ENCODE measurements at places on chromosomes 3 and 15.
A peak's percentile ranks its signal among the peaks of the same experiment; 100 is the strongest.

GRCh38 chr3:2992534-2992933 is 117.6 kb downstream of the IL5RA start:
- DNase-seq = no peak

GRCh38 chr3:111517801-111518200 is 24.2 kb upstream of the CD96 start:
- DNase-seq = no peak

GRCh38 chr3:188472336-188472735 is 318.4 kb downstream of the LPP start:
- DNase-seq = no peak

- no peak for DNase-seq
Measured at GRCh38 chr3:42725454-42725853, 22.9 kb upstream of the HHATL start.

DNA sequence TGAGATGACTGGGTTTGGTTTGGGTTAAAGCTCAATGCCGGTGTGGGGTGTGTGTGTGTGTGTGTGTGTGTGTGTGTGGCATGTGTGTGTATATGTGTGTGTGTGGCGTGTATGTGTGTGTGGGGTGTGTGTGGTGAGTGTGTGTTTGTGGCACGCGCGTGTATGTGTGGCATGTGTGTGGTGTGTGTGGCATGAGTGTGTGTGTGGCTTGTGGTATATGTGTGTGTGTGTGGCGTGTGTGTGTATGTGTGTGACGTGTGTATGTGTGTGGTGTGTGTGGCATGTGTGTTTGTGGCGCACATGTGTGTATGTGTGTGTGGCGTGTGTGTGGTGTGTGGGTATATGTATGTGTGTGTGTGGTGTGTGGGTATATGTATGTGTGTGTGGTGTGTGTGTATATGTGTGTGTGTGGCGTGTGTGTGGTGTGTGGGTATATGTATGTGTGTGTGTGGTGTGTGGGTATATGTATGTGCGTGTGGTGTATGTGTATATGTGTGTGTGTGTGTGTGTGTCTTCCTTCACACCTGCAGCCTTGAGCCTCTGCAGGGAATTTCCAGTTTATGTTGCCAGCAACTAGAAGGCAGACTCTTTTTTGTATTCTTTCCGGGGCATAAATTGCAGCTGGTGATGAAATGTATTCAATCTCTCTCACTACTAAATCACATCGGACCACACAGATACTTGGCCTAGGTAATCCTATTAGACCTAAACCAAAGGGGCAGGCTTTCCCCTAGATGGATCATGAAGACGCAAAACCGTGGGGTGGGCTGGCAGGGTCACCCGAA is 34.8 kb downstream of the CHRD start:
- no peak for DNase-seq

- DNase-seq = no peak
Measured at GRCh38 chr3:149776170-149776569, 16.2 kb downstream of the ANKUB1 start.

GRCh38 chr3:107579371-107579770 is 56.6 kb downstream of the BBX start:
- no peak for DNase-seq

GRCh38 chr3:195548006-195548405 is 4.9 kb upstream of the PPP1R2 start:
- no peak for DNase-seq

GRCh38 chr3:178353006-178353694 is 183.1 kb upstream of the KCNMB2 start:
- no peak for DNase-seq

- DNase-seq = no peak
Measured at GRCh38 chr3:32237670-32238452, 619 bp upstream of the CMTM8 start.

DNA sequence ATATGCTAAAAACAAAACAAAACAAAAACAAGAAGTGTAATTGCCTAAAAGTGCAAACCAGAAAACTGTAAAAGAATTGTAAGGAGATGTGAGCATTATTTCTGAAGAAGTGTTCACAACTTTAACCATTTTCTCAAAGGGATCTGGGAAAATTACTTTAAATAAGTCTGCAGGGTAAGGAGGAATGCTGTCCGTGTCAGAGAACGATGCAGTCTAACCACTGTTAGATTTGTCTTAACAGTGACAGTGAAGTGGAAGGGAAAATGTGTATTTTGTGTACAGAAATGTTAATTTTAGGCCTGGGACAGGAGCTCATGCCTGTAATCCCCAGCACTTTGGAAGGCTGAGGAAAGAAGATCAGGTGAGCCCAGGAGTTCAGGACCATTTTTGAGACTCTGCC is 95.7 kb downstream of the DLG1 start:
- DNase-seq = no peak

GRCh38 chr15:95174301-95175259 is 943.2 kb downstream of the MCTP2 start:
- no peak for DNase-seq

GRCh38 chr3:114597871-114598270 is 304.0 kb downstream of the TIGIT start:
- DNase-seq = no peak

DNA sequence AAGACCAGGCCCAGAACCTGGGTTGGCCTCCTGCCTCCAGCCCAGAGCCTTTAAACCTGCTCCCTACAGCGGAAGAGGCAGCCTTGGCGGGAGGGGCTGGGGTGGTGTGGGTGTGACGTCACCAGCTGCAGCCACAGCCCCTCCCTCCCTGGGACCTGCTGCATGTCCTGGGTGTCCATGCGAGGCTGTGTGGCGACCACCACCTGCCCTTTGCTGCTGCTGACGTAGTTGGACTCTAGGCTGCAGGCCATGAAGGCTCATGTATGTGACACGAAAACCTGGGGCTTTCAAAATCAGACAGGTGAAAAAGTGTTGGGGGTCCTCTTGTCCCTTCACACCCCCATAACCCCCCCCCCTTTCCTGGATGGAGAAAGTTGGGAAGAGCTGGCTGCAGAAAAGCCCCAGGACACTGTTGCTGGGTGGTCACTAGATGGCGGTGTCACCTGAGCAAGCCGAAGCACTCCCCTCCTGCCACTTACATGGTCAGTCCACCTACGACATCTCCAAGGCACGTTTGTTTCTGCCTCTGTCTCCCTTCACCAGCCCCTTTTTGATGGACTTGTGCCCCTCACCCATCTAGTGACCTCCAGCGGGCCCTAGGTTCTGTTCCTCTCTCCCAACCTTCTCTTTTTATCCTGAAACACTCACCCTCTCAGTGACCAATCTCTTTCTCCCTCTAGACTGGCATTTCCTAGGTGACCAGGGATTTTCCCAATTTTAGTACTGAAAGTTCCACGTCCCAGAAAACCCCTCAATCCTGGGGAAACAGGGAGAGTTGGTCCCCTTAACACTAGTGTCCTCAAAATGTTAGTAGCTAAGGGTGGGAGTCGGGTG is 35.2 kb downstream of the SLC6A20 start:
- DNase-seq = no peak

DNA sequence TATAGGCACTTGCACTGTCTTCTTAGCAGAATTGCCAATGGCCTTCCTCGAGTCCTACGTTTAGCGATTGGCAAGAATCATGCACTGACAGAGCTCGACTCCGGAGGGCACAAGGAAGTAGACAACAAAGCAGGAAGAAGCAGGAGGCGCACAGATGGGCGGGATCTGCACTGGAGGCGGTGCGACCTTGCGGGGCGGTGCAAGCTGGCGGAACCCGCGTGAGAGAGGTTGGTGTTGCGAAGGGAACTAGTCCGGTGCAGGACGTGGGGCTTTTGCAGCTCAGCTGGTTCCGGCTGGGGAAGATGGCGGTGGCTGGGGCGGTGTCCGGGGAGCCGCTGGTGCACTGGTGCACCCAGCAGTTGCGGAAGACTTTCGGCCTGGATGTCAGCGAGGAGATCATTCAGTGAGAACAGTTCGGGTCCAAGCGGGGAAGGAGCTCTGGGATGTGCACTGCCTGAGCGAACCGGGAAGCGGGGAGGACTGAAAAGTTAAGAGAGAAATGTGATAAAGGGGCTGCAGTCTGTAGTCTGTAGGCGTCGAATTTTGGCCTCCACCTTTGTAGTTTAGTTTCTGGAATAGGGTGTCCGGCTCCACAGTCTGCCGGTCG is at the start of gene TRIP4:
TSS of gene TRIP4 (plus strand) at position 275 of the 607 bp plus-strand sequence. CDS start at position 303, 28 bp downstream.
- DNase-seq = peak; percentile 88

GRCh38 chr3:13080591-13080990 is 7.4 kb upstream of the IQSEC1 start:
- DNase-seq = no peak

DNA sequence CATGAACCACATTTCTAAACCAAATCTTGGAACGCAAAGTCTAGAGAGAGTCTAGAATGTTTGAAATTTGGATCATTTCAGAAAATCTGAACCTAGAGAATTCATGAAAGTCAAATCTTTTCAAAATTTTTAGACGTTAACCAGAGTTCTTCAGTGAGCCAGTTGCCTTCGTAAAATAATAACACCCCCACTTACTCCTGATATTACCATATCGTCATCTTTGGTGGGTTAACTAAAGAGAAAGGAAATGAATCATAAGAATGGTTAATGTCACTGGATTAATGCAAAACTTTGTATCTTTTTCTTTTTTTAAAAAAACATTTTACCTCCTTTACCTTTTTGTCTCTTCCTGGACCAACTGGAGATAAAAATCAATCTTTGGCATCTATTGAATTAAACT is 1.2 kb upstream of the ZBED2 start:
- no peak for DNase-seq

DNA sequence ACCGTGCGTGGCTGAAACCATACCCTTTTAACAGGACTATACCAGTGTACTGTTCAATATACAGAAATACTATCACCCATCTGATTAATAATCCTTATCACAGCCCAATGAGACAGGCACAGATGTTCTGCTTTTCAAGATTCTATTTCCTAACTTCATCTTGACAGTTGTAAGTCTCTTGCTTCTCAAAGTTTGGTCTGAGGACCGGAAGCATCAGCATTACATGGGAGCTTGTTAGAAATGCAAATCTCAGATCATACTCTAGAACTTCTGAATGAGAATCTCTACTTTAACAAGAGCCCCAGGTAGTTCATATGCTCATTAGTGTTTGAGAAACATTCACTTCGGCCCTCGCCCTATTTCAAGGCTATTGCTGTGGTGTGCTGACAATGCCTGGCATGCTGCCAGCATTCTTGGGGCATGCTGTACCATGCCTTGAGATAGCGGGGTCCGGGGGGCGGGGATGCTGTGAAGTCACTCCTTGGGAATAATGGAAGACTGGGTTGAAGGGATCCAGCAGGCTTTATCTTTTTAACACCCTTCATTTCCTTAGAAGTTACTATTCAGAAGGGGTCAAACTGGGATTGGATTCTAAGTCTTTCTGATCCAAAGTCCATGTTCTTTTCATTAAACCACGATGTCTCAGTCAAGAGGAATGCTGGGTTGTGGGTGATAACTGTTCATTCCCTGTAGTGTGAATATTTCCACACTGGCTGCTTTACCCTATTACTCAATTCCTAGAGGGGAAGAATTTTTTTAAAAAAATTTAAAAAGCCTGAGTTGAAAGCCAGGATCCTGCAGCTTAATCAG is 194.7 kb downstream of the LPP start:
- DNase-seq = no peak

DNA sequence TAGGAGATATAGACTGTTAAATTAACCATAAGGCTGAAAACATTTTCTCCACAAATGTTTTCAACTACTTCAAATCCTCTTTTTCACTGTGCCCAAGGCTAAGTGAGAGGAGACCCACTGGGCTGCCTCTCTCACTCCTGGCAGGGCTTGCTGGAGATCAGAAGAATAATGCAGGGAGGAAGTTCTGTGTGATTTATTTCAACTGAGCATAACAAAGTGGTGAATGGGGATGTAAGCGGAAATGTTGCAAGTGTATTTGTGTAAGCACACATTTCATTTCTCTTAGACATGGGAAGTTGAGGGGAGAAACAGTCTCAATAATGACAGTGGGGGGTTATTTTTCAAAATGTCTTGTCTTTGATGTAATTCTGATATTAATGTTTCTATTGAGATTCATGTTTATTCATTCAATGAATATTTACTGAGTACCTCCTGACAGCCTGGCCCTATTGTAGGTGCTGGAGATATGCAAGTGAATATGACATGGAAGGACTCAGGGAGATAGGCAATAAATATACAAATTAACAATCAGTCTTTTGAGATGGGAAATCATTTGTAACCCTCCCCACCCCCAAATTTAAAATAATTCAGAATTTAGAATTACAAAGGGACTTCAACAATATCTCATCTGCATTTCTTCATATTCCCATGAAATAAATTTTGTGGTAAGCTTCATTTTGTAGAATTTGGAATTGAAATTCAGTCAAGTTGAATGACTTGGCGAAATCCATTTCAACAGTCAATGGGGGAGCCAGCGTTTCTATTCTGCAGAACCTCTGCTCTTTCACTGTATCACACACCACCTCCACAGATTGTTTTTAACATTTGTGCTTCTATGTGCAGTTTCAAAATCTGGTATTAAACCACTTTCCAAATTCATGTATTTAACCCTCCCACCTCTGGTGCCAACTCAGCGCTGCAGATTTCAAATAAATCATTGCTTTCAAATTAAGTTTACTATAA is 247.2 kb downstream of the SLC9A9 start:
- DNase-seq = no peak

DNA sequence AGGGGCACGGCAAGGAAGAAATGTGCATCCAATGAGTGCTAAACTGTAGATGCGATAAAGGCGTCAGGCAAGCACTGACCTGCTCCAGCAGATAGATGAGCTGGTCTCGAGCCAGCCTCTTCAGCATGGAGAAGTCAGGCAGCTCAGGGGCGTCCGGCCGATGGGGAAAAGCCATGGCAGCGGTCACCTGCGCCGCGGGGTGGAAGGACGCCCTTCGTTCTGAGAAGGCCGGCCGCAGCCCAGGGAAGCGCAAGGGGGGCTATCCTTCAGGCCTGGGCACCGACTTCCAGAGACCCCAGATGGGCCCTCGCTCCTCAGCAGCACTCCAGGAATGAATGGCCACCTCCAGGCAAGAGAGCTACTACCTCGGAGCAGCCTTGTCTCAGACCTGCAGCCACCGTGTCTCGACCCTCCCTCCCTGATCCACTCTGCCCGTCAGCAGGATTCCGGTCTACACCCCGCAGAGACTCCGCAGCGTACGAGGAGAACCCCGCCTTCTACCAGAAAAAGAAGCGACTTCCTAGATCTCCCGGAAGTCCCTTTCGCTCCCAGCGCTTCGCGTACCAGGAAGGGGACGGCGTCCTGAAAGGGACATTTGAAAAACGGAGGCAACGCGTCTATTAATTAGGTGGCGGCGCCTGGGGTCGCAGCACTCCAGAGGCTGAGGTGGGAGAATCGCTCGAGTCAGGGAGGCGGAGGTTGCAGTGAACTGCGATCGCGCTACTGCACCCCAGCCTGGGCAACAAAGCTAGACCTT is at the start of gene VPS33B:
TSS of gene VPS33B (minus strand) at position 520 of the 757 bp plus-strand sequence. CDS start at position 175, 345 bp downstream.
- peak; percentile 69 for DNase-seq

GRCh38 chr3:30629746-30630145 is 23.3 kb downstream of the TGFBR2 start:
- no peak for DNase-seq
